ENCODE measurements at places on chromosomes 11 and 22.

DNA sequence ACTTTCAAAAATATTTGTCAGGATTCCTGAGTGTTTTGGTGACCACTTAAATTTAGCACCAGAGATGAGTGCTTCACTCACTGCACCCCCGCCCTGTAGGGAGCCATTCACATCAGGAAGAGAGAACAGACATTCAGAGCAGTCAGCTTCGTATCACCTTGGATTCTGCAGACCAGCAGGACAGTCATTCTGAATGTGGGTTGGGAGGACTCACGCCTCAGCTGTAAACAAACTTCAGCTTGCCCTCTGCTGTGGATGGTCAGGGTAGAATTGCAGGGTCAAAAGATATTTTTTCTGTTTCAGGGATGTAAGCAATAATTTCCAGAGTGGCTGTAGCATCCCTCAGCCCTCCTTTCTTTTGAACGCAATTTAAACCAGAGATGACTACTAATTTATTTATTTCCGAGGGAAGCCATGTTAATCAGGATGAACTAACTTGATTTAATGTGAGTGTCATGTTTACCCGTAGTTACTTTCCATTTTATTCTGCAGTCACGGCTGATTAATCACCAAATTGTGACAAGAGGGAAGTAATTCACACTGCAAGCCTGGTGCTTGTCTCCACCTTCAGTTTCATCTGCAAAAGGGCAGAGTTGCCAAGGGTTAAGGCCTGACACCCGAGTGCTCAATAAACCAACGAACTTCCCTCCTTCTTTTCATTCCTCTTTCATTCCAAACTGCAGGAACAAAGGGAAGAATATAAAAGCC, 174.2 kb upstream of the DDI1 start:
- DNase-seq = no peak

DNA sequence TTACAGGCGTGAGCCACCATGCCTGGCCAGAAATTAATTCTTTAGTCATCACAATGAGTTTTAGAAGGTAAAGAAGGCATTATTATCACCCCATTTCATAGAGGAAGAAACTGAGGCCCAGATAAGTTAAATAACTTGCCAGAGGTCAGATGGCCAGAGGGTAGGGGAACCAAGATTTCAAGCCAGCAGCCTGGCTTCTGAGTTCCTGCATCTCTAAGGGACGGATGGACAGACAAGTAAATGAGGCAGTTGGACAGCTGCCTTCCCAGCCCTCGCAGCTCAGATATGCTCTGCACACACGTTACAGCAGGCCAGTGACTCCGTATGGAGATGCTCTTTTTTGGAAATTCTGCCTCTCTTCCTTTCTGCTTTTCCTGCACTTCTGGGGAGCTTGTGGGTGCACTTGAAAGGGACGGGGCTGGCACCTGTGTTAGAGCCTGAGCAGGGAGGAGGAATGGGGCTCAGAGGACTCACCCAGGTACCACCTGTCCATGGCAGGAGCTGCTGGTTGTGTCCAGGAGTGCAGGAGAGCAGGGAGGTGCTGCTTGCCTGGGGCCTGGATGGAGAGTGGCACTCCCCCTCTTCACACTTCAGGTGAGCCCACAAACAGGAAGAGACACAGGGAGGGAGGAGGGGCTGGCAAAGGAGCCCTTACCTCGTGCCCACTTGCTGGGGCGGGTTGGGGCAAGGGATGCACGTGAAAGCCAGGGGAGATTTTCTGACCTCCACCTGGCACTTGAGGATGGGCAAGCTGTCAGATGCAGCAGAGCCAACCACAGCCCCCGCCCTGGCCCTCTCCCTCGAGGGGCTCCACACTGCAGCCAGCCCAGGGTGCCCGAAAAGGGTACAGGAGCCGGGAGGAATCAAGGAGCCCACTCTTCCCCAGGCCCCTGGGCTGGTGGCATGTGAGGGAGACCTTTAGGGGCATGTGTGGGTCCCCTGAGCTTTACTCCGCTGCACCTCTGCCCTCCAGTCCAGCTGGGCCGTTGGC, 3.3 kb upstream of the FXYD2 start:
- DNase-seq = no peak

DNA sequence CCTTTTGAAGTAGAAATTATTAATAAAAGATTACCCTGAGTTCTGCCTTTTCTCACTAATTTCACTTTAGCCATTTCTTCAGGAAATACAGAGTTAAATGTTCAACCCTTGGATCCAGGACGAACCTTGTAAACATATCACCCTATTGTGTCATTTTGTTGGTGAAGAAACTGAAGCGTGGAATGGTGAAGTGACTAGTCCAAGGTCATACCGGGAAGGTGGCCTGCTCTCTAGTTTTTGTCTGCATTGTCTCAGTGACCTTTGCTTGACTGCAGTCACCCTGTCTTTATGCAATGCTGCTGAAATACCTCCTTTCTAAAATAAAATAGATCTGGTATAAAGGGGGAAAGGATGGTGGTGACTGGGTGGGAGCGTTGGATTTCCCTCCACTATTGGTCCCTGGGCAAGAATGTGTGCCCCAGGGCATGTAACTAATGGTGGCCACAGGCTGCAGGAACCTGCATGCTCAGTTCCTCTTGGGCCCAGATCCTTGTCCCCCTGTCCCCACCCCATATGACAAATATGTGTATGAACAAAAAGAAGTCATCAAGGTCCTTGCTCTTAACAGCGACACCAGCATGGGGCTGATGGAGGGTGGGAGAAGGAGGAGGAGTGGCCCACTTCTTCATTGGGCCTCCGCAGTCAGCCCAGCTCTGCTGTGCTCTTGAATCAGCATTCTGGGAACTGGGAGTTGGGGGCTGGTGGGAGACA, 977 bp upstream of the SORL1-AS1 start:
- DNase-seq = no peak

DNA sequence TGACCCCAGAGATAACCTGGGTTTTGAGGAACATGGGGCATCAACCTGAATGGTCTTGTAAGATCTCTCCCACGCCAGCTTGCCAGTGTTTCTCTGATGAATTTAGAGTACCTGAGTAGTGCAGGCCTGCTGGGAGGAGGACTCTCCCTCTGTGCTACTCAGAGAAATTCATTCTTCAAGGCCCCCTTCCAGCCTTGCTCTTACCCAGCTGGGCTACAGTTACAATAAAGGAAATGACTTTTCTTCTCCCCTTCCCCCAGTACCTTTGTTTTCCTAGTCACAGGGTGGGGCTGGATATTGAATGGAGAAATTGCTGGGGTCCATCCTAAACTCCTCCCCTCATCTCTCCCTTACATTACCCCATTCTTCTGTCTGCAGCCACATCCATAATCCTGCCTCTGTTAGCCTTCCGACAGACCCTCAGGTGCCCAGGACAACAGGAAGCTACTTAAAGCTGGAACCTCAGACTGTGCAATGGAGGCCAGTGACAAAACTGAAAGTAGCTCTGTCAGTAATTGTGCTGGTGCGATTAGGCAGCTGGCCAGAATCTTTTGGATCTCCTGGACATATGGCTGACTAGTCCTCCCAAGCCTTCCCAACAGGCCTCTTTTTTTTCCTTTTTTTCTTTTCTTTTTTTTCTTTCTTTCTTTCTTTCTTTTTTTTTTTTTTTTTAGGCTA, 17.4 kb downstream of the LIMK2 start:
- DNase-seq = no peak

GRCh38 chr11:65279741-65280440, 18.1 kb downstream of the POLA2 start:
- peak; percentile 21 for DNase-seq

GRCh38 chr22:39940757-39941305, 19.4 kb upstream of the TMA7B start:
- no peak for DNase-seq

- DNase-seq = no peak
These were observed 633.7 kb downstream of the BRD1 start for GRCh38 chr22:49193901-49194465.

DNA sequence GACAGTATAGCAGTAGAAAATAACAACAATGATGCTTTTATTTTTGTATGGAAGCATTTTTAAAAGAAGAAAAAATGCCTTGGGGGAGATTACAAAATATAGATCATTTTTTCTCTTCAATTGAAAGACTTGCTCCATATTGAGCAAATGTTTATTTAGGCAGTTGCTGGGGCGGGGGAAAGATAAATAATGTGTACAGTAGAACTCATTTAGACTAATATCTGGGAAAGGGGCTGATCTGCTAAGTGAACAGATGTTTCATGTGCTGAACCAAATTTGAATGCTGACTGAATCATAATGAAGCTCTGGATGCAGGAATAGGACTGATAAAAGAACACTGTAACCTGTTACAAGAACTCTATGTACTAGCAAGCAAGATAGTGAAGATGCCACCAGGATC, 457.1 kb upstream of the TENM4 start:
- DNase-seq = no peak

DNA sequence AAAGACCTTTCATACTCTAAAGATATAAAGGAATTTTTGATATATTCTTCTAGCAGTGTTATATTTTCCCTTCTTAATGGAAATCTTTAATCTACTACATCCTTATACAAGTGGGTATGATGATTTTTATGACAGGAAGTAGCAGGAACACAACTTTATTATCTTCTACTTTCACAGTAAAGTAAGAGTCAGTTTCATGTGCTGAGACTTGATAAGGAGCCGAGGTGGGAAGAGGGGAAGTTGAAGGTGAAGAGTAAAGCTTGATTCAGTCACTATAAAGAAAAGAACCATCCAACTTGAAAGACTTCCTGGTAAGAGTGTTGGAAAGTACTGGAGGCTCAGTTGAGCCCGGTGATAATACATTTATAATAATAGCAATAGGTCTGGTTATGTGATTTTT, 82.1 kb upstream of the PTH start:
- no peak for DNase-seq

DNA sequence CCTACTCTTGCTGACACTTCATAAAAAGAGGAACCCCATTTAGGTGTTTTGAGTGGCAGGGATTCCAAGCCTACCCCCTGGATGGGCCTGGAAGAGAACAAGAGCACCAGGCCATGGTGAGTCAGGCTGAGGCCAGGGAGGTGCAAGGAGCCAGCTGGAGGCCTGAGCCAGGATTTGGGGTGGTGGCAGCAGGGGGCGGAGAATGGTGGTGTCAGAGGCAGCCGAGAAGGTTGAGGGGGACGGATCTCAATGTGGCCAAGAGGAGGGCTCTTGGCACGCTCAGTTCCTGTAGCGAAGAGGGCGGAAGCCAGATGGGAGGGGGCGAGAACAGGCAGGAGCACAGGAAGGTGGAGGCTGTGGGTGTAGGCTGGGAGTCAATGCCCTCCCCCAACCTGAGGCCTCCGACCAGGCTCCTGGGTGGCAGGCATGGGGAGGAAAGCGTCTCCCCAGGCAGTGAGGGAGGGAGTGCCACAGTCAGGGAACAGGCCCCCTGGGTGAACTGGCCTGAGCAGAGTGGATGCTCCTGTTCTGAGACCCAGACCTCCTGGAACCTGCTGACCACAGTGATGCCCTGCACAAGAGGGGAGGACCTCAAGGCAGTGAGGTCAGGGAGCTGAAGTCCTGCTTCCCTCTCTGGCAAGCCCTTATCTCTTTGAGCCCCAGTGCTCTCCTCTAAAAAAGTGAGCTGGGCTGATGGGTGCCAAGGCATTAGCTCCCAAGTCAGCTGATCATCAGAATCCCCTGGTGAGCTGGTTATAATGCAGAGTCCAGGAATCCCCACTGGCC, 13.9 kb downstream of the RTN4RL2 start:
- DNase-seq = peak; percentile 41

- no peak for DNase-seq
These were observed 2015.9 kb downstream of the LRRC4C start for GRCh38 chr11:39443424-39444022.

Data from T-helper 2 cell (primary cell).